ENCODE measurements at places on chromosomes 6 and 20.

DNA sequence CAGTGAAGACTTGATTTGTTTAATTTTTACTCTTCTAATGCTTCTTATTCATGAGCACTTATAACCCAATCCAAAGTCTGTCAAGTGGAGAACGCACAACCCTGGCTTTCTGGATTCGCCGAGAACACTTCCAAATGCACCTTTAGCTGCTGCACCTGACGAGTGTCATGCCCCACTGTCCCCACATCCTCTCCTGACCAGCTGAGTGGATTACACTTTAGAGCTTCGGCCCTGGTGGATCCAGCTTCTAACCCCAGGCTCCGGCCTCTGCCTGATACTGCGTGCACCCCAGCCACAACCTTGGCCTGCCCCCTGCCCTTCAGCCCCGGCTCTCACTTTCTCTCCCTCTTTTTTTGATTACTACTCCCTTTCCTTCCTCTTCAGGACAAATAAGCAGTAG, 258.8 kb downstream of the TMEM242 start:
- DNase-seq, result no peak

- DNase-seq, result no peak
These were observed 582.4 kb downstream of the CDH26 start for GRCh38 chr20:60540591-60540990.

GRCh38 chr20:44650771-44651433, 597 bp downstream of the ADA start:
- DNase-seq, result no peak

DNA sequence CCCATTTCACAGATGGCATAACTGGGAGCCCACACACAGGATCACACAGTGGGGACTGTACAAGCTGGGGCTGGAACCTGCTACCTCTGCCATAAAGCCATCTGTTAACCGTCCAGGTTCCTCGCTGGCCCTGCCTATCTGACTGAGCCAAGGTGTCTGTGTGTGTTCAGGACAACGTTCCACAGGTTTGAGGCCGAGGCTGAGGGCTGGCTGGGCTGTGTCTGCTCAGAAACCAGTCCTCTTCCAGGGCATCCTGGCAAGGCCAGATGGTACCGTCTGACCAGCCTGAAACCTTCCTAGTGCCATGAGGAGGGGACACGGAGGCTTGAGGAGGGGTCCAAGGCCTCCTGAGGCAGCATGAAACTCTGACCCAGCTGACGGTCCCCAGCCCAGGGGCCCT, 150.6 kb downstream of the TAF4 start:
- no peak for DNase-seq

DNA sequence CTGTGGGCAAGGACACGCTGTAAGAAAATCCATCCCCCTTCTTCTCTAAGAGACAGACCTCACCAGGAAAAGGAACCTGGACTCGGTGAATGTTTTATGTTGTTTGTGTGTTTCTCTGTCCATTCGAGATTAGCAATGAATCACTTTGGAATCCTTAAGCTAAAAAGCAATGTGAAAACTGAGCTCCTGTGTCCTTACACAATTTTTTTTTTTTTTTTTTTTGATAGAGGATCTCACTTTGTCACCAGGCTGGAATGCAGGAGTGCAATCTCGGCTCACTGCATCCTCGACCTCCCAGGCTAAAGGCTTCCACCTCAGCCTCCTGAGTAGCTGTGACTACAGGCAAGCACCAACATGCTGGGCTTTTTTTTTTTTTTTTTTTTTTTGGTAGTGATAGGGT, 32.1 kb downstream of the BFSP1 start:
- DNase-seq, result no peak

- no peak for DNase-seq
These were observed 107.9 kb upstream of the VGLL2 start for GRCh38 chr6:117157448-117157847.

- DNase-seq, result no peak
These were observed 93.0 kb downstream of the ANKRD6 start for GRCh38 chr6:89525786-89526562.

GRCh38 chr6:20757761-20758160, 223.5 kb downstream of the CDKAL1 start:
- no peak for DNase-seq

GRCh38 chr6:167826230-167826895, 348 bp upstream of the AFDN start:
- DNase-seq, result no peak

DNA sequence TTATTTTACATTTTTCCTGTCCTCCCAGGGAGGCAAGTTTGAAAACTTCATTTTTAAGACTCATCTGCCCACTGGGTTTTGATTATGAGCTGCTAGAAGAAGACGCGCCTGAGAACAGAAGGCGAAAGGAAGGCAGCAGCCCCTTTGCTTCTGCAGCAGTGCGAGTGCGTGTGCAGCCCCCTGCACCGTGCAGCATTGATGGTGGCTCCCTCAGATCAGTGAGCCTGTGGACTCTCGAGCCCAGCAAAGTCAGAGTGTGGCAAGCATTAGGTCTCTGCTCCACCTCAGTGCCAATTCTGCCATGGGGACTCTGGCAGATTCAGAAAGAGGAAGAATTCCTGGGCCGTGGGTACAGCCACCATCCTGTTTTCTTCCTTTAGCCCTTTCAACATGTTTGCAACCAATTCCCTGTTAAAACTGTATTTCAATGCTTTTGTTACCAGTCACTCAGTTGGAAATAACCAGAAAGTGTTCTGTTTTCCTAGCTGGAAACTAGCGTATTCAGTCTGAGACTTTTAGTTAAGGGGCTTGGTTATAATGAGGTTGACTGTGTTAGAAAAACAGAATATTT, 134.8 kb upstream of the OGFRL1 start:
- no peak for DNase-seq
